ENCODE measurements at places on chromosomes 12 and 14. TPM values are rescaled to one million over a fixed set of nuclear protein-coding genes. Genes with fewer than 3 reads are reported as not detected.

- DNase-seq, result no peak
These were observed 35.5 kb upstream of the SOCS2 start for GRCh38 chr12:93536766-93537488.

- no peak for DNase-seq
These were observed 201.0 kb downstream of the TMX1 start for GRCh38 chr14:51441001-51441400.

- DNase-seq, result no peak
These were observed 25.8 kb downstream of the RIN3 start for GRCh38 chr14:92539419-92539818.

GRCh38 chr12:109613649-109614455 lies 40.3 kb downstream of the MVK start:
- no peak for DNase-seq

- no peak for DNase-seq
These were observed 166.3 kb downstream of the RASSF9 start for GRCh38 chr12:85669911-85670310.

ADAMTS20 gene
- not detected for polyA plus RNA-seq

DNA sequence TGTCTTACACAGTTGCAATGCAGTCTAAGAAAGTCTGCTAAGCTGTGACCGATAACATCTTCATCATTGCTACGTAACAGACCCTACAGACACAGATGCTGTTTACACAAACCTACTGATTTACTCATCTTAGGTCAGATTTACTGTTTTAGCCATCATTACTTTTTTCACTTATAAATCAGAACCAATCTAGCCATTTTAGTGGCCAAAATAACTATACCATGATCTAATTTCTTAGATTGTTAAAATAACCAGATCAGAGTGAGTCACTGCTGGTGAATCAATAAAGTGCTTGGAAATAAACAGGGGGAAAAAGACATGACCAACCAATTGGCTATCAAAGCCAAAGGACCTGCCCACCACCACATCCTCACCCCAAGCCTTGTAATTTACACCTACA lies 57.0 kb upstream of the FOXN3 start:
- no peak for DNase-seq

PMCH gene
- not detected for polyA plus RNA-seq

DNA sequence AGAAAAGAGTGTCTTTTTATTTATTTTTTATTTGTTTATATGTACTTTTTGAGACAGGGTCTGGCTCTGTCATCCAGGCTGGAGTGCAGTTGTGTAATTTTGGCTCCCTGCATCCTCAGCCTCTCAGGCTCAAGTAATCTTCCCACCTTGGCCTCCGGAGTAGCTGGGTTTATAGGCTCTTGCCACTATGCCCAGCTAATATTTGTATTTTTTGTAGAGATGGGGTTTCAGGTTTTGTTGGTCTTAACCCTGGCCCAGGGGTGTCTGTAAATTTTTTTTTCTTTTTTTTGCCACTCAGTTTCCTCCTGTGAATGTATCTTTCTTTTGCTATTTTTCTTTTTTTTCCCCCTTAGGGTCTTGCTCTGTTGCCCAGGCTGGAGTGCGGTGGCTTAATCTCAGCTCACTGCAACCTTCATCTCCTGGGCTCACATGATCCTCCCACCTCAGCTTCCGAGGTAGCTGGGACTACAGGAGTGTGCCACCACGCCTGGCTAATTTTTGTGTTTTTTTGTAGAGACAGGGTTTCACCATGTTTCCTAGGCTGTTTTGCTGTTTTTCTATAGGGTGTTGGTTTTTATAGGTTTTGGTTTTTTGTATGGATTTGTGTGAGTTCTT lies 11.0 kb downstream of the RCOR1 start:
- no peak for DNase-seq

MMP19 gene
- polyA plus RNA-seq, result 2.0 TPM

- DNase-seq, result no peak
These were observed 34.0 kb upstream of the TPH2 start for GRCh38 chr12:71904629-71905028.

REP15 gene
- 1.3 TPM for polyA plus RNA-seq

GRCh38 chr12:14716848-14717444 lies 20.5 kb upstream of the GUCY2C start:
- peak; percentile 22 for DNase-seq

CD163L1 gene
- 8.5 TPM for polyA plus RNA-seq

DNA sequence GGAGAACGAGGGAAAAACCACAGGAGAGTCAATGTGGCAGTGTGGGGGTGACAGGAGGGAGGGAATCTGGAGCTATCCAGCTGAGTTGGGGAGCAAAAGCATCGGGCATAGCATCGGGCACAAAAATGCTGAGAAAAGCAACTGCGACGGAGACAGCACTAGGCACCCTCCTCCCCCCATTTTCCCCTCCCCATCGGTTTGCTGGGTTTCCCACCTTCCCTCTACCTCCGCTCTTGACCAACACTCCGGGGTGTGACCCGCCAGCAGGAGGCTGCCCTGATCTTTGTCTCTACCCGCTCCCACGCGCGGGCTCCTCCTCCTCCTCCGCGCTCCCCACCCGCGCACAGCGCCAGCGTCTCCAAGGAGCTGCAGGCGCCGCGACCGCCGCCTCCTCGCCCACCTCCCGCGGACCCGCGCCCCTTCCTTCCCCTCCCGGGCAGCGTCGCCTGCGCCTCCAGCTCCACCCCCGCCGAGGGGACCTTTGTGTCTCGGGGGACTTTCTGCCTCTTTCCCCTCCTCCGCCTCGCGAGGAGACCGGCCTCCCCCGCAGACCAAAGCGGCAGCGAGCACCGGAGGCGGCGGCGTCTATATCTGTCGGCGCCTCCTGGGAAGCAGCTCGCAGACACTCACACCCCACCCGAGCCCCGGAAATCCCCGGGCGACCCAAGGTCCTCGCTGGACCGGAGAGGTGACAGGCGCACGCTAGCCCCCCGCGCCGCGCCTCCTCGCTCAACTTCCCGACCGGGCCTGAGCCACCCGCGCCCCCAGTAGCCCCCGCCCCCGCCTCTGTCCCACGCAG lies 920 bp downstream of the CDK17 start:
- DNase-seq, result peak; percentile 89

SSTR1 gene
- polyA plus RNA-seq, result 1.3 TPM

- no peak for DNase-seq
These were observed 8.5 kb downstream of the COX14 start for GRCh38 chr12:50120521-50120920.

GRCh38 chr12:93743229-93743998 lies 66.2 kb downstream of the CRADD start:
- no peak for DNase-seq

DNA sequence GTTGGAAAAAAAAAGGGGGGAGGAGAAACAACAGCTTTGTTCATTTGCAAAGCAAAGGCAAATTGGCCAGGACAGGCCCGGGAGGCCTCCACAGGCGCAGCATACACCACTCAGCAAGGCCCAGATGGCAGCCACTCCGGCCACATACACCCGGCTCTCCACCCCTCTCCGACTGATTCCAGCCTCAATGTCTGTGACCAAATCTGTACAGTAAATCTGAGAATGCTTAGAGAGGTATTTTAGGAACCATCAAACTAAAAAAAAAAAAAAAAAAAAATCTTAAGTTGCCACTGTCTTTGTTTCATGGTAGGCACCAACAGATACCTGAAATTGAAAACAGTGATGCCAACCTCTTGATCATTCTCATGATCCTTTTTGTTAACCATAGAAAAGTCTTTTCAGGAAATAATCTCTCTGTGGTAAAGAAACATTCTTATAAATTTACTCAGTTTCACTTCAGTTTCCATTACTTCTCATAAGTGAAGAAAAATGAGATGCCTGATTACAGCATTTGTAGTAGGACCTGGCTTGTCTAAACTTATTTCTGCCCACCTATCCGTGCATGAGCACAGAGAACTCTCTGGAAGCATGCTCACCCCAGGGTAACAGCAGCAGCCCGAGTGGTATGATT lies 20.2 kb downstream of the VPS37B start:
- DNase-seq, result no peak

BEGAIN gene
- polyA plus RNA-seq, result 0.52 TPM

DNA sequence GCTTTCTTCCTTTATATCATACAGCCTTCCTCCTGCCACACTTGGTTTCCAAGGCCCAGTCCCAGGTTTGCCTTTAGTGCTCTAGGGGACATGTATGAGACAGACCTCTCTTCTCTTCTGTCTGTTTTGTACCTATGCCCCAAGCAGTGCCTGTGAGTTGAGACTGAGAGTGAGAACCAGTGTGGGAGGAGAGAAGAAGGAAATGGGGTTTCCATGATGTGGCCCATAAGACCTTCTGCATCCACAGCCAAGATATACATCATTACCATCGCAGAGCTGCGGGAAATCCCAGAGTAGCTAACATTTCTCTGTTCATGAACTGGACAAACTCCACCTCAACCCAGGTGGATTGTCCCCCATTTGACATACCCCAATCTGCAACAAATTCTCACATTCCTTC lies 2.8 kb downstream of the TESPA1 start:
- DNase-seq, result no peak

HSP90B1 gene
- polyA plus RNA-seq, result 521 TPM

DNA sequence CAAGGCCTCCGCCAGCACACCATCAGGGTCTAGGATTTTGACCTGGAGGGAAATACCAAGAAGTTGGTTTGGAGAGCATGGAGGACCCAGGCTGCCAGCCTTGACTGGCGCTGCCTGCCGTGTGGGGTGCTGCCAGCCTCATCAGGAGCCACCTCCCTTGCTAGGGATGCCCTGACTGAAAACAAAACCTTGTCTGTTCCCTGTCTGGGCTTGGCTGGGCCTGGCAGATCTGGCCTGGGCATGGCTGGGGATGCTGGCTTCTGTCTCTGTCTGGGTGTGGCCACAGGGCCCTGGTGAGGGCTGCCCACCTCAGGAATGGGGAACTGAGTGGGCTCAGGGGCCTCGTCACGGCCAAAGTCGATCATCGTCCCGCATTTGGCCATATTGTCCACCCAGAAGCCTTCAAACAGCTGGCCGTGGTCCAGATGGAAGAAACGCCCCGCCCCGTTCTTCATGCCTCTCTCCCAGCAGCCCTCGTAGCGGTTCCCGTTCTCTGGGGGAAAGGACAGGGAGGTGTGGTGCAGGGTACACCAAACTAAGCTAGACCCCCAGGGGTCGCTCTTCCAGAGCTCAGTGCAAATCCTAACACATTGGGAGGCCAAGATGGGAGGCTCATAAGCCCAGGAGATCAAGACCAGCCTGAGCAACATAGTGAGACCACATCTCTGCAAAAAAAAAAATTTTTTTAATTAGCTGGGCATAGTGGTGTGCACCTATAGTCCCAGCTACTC lies 16.5 kb downstream of the MORN3 start:
- no peak for DNase-seq

FAM181A gene
- not detected for polyA plus RNA-seq

GRCh38 chr12:31226639-31227038 lies 99.3 kb downstream of the SINHCAF start:
- no peak for DNase-seq

RAPGEF3 gene
- polyA plus RNA-seq, result 84.3 TPM

MGST1 gene
- polyA plus RNA-seq, result 350 TPM

GRCh38 chr14:78785265-78785664 lies 615.1 kb downstream of the NRXN3 start:
- no peak for DNase-seq

GRCh38 chr12:11535127-11535526 lies 114.3 kb upstream of the ETV6 start:
- DNase-seq, result no peak

BRF1 gene
- 19.3 TPM for polyA plus RNA-seq

GALC gene
- polyA plus RNA-seq, result 13.6 TPM
